Upper lobe of right lung (tissue), 1 donor: ENCODE measurements at places on chromosomes 4 and X.

- DNase-seq = no peak
Observed at GRCh38 chrX:84339507-84340364, 151.7 kb upstream of the RPS6KA6 start.

DNA sequence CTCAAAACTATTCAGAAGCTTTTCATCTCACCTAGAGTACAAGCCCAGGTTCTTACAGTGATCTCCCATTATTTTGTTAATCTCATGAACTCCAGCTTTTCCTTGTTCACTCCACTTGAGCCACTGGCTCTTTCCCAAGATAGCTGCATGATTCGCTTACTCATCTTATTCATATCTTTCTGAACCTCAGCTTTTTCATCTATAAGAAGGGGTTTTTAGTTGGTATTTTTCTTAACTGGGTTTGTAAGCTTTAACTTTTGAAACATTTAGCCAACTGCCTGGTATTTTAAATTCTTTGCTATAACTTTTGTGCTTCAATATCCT lies 24.0 kb downstream of the GIMD1 start:
- no peak for DNase-seq

- DNase-seq = no peak
Observed at GRCh38 chr4:94400191-94400590, 51.6 kb upstream of the PDLIM5 start.

DNA sequence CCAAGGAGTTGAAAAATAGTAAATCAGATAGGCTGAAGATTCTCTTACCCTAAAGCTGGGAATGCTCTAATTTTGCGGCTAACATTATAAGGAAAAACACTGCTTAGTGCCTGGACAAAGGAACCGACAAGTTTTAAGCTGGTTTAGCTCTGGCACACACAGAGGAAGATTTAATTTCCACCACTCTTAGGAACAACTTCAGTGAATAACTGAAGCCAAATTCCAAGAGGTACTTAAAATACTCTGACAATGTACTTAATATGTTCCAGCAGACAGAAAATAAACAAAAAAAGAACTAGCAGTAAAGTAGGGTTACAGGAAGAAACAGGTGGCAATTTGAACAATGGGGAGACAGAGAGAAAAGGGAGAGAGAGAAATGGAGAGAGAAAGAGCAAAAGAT lies 340.8 kb upstream of the NDST4 start:
- DNase-seq = no peak

DNA sequence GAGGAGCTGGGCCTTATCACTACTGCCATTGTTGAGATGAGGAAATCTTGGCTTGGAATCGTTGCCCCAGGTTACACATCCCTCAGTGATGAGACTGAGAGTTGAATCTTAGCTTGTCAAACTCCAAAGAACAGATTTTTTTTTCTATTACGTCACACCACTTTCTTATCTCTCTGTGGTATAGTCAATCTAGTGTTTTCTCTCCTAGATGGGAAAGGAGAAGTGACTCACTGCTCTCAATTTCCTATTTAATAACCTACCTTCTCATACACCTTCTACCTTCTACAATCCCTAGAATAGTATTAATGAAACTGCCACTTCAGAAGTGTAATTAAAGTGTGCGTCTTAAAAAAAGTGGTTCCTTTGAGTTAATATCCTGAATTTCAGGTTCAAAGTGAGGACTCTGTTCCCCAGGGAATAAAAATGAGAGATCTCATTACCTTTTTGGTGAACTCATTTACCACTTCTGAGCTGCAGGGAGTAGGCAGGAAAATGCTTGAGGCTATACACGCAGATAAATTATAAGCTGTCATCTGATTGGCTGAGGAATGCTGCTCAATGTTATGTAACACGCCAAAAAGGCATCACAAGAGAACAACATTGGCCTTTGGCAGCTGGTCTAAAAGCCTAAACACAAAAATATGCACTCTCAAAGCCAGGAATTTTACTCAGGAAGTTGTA lies 59.3 kb downstream of the MAD2L1 start:
- no peak for DNase-seq

DNA sequence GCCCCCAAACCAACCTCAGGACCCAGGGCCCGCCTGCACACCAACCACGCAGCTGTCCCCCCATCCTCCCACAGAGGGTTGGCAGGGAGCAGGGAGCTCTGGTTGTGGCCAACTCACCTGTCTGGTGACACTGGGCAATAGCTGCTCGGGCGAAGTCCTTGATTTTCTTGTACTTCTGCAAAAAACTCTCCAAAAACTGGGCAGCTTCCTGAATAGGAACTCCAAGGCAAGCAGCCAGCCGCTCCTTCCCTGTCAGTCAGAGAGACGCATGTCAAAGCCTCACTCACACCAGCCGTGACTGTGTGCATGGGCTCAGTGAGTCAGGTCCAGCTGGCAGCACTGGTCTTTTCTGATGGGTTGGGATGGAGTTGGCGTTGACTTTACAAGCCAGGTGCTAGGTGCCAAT lies 26.4 kb downstream of the NAT8L start:
- peak; percentile 32 for DNase-seq
